ENCODE measurements at places on chromosomes 1 and 21.

DNA sequence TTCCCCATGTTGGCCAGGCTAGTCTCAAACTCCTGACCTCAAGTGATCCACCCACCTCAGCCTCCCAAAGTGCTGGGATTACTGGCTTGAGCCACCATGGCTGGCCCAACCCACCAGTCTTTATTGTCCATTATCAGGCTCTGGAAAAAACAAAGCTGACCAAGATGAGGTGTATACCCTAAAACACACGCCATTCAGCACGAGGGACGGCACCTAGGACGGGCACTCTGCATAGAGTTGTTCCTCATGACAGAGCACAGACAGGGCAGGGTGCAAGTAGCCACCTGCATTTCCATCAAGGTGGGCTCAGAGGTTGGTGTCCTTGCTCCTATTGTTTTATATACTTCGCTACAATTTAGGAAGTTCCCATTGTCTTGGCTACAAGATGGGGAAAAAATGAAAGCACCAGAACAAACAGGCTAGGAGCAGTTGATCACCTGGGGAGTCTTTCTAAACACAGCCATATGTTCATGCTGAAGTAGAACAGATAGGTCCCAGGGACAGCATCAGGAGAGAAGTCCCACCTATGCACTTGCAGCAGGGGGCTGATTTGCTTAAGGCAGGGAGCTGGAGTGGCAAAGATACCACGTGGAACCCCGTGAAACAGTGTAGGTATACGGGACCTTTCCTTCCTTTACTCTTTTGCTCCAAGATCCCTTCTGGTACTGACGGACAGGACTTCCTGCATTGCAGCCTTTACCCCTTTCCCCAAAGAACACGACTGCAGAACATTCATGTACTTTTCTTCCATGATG, 4.5 kb downstream of the KRTCAP2 start:
- no peak for DNase-seq

GRCh38 chr1:110786802-110787327, 86.1 kb upstream of the CD53 start:
- DNase-seq, result no peak

DNA sequence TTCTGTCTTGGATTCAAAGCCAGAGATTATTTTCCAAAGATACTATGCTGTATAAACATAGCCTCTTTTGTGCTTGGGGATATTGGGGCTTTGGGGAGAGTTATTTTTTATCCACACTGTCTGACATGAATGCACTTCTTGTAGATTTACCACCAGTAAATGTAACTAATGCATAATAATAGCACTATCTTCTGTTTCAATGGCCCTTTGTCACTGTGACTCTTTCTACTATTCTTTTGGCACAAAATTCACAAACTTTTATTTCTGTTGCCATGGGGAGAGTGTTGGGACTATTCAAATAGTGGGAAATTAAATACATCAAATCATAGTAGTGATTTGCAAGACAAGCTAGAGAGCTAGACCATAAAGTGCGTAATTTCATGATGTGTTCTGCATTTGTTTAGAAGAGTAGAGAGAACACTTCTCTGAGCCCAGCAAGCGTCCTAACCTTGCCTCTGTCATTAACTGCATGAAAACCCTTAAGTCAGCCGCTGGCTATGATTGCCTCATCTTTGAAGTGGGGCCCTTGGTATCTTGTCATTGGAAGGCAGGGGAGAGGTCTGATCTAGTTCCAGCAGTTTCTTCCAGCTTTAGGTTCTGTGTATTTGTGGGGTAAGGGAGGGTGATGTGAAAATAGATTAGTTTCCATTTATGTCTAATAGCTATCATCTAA, 154.4 kb downstream of the HHAT start:
- no peak for DNase-seq

DNA sequence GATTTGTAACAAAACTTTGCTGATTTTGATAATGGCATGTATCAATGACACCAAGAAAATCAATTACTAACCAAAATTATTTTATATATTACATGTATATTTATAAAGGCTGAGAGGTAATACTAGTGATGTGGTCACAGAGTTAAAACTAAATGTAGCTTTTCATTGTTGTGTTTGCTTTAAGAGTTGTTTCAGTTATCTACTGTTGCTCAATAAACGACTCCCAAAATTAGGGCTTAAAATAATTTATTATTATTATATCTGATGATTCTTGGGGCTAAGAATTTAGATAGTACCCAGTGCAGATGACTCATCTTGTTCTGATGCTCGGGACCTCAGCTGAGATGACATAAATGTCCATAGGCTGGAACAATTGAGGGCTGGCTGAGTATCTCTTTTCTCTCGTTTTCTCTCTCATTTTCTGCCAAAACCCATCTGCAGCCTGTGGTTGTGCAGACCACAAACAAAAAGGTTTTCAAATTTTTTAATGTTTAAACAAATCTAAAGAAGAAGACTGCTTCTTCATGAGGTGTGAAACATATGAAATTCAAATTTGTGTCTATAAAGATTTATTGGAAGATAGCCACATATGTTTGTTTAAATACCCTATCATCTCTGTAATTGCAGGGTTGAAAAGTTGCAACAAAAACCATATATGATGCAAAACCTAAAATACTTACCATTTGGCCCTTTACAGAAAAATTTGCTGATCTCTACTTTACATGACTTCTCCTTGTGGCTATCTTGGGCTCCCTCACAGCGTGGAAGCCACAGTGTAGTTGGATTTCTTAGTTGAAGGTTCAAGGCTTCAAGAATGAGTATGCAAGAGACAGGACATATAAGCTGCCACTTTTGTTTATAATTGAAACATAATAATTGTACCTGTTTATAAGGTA, 14.8 kb upstream of the PTPRC start:
- no peak for DNase-seq

DNA sequence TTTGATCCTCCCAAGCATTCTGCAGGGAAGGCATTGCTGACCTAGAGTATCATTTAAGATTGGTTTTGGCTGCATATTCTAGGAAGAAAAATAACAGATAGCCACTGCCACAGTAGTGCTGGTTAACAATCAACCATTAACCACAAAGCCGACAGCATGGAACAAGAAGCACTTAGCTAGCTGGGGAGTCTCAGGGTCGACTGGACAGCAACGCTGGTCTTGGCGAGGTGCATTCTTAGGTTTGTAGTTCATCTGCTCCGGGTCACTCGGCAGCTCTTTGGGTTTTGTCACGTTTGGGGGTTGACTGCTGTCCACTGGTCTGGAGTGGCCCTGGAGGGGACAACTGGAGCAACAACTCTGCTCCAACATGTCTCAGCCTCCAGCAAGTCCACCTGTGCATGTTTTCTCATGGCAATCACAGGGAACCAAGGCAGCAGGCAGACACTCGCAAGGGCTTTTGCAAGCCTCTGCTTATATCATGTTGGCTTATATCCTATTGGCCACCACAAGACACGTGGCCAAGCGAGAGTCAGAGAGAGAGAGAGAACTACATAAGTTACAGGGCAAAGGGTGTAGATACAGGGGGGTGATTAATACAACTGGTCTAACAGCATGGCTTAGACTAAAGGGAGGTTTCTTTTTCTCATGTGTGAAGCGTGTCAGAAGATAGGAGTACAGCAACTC, 99.5 kb downstream of the LACTBL1 start:
- DNase-seq, result no peak

- no peak for DNase-seq
Measured at GRCh38 chr1:108077991-108078390, 113.0 kb upstream of the VAV3 start.

- no peak for DNase-seq
Measured at GRCh38 chr21:43918385-43918947, 53.4 kb downstream of the AGPAT3 start.

DNA sequence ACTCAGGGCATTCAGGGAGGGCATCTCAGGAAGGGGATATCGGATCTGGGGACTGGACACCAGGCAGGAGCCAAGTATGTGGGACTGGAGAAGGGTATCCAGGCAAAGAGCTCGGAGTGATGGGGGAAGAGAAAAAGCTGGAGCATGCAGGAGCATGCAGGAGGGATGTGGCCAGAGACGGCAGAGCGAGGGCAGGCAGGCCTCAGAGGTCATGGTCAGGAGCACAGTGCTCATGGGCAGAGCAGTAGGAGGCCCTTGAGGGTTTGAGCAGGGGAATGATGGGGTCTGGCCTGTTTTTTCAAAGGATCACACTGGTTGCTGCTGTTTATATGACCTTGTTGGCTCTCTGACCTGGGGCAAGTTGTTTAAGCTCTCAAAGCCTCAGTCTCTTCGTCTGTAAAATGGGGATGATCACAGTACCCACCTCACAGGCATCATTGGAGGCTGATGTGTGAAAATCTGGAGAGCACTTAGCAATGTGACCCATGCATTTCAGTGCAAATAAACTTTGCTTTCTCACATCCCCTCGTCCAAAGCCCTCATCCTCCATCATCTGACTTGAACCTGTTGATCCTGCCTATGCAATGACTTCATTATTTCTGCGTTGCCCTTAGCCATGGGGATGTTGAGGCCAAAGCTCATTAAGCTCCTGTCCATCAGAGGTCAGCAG, 273.1 kb downstream of the MATN1 start:
- no peak for DNase-seq

DNA sequence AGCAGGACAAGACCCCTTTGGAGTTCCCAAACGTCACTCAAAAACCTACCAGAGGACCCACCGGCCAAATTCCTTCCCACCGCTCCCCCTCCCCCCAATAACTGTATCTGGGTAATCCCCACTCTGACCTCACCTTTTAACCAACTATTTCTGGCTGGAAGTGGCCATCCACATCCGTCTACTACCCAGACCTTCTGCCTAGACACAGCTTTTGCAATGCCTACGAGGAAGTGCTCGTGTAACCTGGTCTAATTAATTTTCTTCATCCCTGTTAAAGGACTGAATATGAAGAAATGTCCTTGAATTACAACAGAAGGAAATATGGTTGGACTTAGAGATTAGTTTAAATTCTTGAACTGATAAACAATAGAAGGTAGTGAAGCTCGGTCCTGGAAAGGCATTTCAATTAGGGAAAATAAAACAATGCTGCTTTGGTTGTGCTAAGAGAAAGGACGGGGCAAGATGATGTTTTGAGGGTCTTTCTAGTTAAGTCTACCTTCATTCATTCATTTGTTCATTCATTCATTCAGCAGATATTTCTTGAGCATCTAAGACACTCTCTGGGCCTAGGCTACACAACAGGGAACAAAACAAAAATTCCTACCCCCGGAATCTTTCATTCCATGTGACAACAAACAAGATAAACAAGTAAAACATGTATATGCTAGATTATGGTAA, 18.8 kb downstream of the AVPR1B start:
- DNase-seq, result no peak

GRCh38 chr1:89666640-89667039, 33.7 kb downstream of the LRRC8C start:
- DNase-seq, result no peak

DNA sequence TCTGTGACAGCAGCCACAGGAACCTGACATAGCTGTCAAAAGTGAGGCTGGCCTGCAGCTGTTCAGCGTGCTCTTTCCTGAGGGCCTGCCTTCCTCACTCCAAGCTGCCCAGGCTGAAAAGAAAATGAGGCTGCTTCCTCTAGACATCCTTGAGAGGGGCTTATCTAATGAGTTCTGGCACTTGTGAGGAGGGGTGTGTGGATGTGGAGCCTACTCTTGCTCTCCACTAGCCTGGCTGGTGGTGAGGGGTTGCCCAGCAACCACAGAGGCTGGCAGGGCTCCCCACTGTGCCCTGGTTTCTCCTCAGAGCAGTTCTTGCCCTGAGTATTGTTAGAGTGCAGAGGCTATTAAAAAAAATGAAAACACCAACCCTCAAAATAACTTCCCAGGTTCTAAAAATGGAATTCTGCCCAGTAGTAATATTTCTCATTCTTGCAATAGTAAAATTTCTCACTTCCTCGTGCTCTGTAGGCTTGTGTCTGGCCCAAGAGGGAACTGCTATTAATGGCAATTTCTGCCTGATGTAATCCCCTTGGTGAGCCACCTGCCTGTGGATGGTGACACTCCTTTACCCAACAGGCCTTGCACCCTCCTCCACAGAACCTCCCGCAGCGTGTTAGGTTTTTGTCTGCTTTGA, 52.6 kb upstream of the EPS8L3 start:
- DNase-seq, result no peak

GRCh38 chr1:30760596-30761324, 3.2 kb upstream of the LAPTM5 start:
- no peak for DNase-seq

DNA sequence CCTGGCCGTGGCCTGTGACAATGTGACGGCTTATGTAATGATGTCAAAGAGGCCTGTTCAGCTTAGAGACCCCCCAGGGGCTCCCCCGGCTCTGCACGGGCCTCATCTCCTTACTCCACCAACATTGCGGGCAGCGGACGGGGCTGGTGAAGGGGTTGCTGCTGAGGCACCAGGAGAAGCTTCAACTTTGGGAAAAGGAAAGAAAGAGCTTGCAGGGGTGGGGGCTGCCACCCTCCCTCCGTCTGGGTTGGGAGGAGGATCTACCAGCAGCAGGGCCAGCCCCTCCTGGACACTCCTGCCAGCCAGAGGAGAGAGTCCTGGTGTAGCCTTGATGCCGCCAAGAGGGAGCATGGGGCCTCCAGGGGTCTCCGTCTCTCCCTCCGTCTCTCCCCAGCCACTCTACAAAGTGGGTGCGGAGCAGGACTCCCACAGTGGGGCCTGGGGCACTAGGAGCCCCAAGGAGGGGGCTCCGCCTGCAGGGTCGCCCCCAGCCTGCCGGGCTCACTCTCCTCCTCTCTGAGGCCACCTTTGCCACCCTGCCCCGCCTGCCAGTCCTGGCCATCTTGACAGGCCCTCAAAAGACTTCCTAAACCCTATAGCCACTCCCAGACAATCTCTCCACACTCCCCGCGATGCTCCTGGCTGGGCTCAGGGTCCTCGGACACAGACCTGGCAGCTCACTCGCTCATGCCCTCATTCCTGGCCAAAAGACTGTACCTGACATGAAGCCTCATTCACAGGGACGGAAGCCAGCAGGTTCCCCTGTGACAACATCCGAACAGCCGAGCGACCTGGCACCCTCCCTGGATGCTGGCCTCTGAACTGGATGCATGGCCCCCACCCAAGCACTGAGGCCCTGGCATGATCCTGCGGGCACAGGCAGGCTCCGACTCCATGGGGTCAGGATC, 130.4 kb upstream of the ARHGEF16 start:
- no peak for DNase-seq

GRCh38 chr1:50973875-50974617, 4.0 kb downstream of the CDKN2C start:
- DNase-seq, result peak; percentile 24

DNA sequence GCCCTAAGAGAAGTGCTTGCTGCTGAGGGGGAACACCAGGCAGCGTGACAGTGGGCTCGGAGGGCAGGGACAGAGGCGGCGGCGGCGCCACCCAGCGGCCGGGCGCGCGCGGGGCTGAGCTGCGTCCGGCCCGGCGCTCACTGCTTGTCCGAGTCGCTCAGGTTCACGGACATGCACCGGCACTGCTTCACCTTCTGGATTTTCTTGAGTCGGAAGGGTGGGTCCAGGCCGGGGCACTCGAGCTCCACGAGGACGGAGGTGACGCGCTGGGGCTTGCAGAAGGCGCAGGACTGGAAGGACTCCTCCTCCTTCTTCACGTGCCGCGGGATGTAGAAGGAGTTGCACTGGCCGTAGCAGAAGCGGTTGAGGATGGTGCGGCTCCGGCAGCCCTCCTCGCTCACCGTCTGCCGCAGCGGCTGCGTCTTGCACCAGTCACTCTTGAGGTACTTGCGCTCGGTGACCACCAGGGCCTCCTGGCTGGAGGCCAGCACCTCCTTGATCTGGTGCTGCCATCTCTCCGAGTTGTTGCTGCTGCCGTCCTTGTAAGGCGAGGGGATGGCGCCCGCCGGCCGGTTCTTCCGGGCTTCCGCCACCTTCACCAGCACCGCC, 119.0 kb downstream of the GREM2 start:
- DNase-seq, result peak; percentile 83

- no peak for DNase-seq
Measured at GRCh38 chr1:102837551-102837950, 270.8 kb downstream of the COL11A1 start.

GRCh38 chr21:38495696-38496095, 2.6 kb downstream of the ERG start:
- DNase-seq, result no peak

Data from WTC11 (cell line).